ENCODE measurements at places on chromosomes 4 and X.
A peak's percentile ranks its signal among the peaks of the same experiment; 100 is the strongest.

DNA sequence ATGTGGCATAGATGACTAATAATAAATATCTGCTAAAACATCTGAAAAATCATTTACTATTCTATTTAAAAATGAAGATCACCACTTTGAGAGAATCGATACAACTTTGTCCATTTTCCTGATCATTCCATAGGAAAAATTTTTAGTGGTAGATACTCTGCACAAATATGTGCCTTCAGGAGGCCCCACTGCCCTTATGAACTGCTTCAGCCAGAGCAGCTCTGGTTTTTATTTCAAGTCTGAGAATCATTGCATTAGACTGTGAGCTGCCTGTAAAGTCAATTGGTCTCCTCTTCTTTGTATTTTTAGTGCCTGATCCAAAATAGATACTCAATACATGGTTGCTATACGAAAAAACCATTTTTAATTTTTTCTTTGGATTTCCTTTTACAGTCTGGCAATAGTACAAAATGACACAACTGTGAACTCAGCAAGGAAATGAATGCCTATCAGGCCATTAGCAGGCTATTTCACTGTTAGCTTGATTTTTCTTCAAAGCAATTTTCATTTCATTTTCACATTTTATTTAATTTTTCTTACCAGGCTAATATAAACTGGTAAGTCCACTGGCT, 69.1 kb downstream of the SHISA3 start:
- no peaks in the 10 kb centered on the region for H3K36me3 ChIP-seq
- no peaks in the 10 kb centered on the region for H3K4me1 ChIP-seq
- no peak overlapping the region for H3K27ac ChIP-seq
- no peak for DNase-seq
- H3K27me3 ChIP-seq: no peaks in the 10 kb centered on the region

DNA sequence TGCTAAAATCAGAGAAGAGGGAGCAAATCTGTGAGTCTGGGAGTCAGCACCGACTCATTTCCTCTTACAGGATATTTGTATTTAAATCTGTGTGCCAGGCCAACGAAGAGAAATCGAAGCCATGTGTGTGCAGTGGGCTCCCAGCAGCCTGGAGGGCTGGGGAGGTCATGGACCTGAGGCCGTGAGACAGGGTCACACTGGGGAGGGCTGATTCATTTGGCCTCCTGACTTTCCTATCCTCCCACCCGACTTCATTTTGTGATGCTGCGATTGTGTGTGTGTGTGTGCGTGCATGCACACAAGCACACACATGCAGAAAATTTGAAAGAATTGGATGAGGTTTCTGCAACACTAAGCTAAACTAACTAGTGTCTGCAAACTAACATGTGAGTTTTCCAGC, 48.7 kb upstream of the STX18 start:
- H3K27ac ChIP-seq: no peak overlapping the region
- H3K4me3 ChIP-seq: no peak overlapping the region
- H3K27me3 ChIP-seq: no peaks in the 10 kb centered on the region
- no peak for DNase-seq

GRCh38 chr4:146511381-146511780, 10.4 kb downstream of the SLC10A7 start:
- DNase-seq: no peak
- no peaks in the 10 kb centered on the region for H3K36me3 ChIP-seq
- no peaks in the 10 kb centered on the region for H3K4me1 ChIP-seq
- no peaks in the 10 kb centered on the region for H3K27me3 ChIP-seq

- H3K27ac ChIP-seq: no peak overlapping the region
- no peak overlapping the region for H3K4me3 ChIP-seq
- H3K27me3 ChIP-seq: no peaks in the 10 kb centered on the region
- no peak for DNase-seq
- H3K4me1 ChIP-seq: no peaks in the 10 kb centered on the region
Observed at GRCh38 chr4:87844452-87844851, 11.7 kb downstream of the MEPE start.

- no peaks in the 10 kb centered on the region for H3K36me3 ChIP-seq
- H3K4me1 ChIP-seq: no peaks in the 10 kb centered on the region
- no peak overlapping the region for H3K27ac ChIP-seq
- H3K4me3 ChIP-seq: no peak overlapping the region
- peaks cover 23% of the 10 kb centered on the region for H3K27me3 ChIP-seq
- DNase-seq: no peak
Observed at GRCh38 chrX:129945131-129945530, 37.3 kb upstream of the BCORL1 start.

- peaks cover 4% of the 10 kb centered on the region for H3K36me3 ChIP-seq
Observed at GRCh38 chr4:161936625-161937550, 226.9 kb downstream of the FSTL5 start.

DNA sequence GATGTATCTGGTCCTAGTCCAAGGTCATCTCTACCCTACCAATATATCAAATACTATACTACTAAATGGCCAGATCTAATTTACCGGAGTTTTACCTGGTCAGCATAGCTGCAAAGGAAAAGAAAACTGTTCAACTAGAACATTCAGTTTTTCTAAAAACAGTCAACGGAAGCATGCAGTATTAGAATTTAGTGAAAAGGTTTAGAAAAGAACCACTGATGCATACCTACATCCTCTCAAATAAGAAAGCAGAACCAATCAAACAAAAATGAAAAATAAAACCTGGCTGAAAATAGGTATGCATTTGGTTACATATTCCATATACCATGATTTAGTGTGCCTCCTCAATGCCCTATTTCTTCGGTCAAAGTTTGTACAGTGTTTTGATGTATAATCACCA, 140.0 kb downstream of the CHM start:
- no peaks in the 10 kb centered on the region for H3K4me1 ChIP-seq
- no peaks in the 10 kb centered on the region for H3K36me3 ChIP-seq
- DNase-seq: no peak
- H3K4me3 ChIP-seq: no peak overlapping the region
- H3K27me3 ChIP-seq: peaks cover 10% of the 10 kb centered on the region
- H3K27ac ChIP-seq: no peak overlapping the region

- H3K4me3 ChIP-seq: no peak overlapping the region
- H3K36me3 ChIP-seq: no peaks in the 10 kb centered on the region
- H3K4me1 ChIP-seq: no peaks in the 10 kb centered on the region
- no peaks in the 10 kb centered on the region for H3K27me3 ChIP-seq
Observed at GRCh38 chr4:23364167-23364566, 525.7 kb downstream of the PPARGC1A start.

- H3K27ac ChIP-seq: no peak overlapping the region
- no peaks in the 10 kb centered on the region for H3K36me3 ChIP-seq
- H3K27me3 ChIP-seq: no peaks in the 10 kb centered on the region
Observed at GRCh38 chr4:61995717-61996340, 795.7 kb downstream of the ADGRL3 start.

- peaks cover 10% of the 10 kb centered on the region for H3K36me3 ChIP-seq
- no peaks in the 10 kb centered on the region for H3K27me3 ChIP-seq
- no peak overlapping the region for H3K27ac ChIP-seq
- DNase-seq: no peak
Observed at GRCh38 chr4:2831611-2832308, 11.9 kb upstream of the ADD1 start.

DNA sequence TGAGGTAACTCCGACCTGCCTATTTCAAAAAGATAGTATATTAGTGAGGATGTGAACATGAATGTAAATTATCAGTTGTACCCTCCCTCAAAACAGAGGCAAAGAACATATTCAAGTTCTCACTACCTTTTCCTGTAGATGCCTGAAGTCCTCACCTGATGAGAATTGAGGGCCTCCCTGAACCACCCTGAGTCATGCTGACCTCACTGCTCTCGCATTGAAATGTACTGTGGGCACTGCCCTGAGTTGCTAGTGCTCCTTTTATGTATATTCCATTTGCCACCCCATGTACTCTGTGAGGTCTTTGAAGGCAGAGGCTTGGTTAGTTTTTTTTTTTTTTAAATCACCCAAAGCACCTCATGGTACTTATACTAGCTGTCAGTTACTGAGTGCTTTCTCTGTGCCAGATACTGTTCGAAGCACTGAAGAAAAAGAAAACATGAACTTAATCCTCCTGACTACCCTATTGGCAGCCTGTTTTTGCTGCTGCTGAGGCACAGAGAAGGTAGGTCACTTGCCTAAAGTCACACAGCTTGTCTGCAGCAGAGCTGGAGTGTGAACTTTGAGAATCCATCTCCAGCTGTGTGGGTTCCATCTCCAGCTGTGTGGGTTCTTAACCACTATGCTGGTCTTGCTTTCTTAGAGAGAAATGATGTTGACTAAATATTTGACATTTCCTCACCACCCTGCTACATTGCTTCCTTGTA, 253.1 kb upstream of the GPC4 start:
- no peak overlapping the region for H3K27ac ChIP-seq
- no peak overlapping the region for H3K4me3 ChIP-seq
- no peak for DNase-seq
- no peaks in the 10 kb centered on the region for H3K4me1 ChIP-seq
- H3K36me3 ChIP-seq: no peaks in the 10 kb centered on the region

DNA sequence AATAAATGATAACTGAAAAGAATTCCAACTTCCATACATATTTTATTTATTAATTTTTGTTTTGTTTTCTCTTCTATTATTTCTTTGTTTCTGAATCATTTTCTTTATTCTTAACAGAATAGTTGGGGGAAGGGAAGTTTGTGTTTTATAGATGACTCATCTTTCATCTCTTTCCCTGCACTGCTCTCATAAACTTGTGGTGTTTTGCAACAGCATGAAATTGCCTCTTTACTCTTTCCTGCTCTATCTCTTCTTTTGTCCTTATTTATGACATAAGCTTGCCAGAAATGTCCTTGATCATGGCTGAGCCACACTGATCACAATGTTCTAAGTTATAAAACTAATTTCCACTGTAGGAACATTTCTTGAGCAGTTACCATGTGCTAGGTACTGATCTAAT, 22.3 kb downstream of the QRFPR start:
- no peaks in the 10 kb centered on the region for H3K4me1 ChIP-seq
- DNase-seq: no peak
- no peaks in the 10 kb centered on the region for H3K27me3 ChIP-seq

DNA sequence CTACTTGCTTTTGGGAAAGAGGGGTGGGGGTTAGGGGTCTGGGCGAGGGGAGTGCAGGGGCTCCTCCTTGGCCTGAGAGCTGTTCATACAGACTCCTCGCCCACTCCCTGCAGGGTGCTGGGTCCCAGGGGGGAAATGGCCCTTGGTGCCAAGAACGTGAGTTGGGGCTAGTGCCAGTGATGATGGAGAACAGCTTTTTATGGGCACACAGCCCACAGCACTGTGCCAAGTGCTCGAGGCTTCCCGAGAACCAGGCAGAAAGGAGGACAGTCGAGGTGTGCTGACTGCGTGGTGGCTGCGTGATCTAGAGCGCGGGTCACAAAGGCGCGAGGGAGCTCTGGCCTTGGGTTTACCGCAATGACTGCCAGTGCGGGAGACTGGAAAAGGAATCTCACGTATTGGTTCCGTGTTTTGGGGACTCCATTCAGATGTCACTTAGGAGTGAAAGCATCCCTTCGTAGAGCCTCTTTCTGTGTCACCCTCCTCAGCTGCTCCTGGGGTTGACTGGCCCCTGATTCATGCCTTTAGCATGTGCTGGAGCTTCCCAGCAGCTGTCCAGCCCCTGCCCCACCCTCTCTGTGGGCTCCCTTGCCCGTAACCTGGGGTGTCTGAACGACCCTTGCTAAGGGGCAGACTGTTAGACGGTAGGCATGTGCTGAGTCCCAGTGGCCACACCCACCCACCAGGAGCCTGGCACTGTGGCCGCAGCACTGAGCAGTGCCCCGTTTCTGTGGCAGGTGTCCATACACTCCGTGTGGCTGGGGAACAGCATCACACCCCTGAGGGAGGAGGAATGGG, 20.9 kb upstream of the MSANTD1 start:
- no peak overlapping the region for H3K4me3 ChIP-seq
- no peaks in the 10 kb centered on the region for H3K4me1 ChIP-seq
- H3K27me3 ChIP-seq: no peaks in the 10 kb centered on the region
- no peak for DNase-seq

DNA sequence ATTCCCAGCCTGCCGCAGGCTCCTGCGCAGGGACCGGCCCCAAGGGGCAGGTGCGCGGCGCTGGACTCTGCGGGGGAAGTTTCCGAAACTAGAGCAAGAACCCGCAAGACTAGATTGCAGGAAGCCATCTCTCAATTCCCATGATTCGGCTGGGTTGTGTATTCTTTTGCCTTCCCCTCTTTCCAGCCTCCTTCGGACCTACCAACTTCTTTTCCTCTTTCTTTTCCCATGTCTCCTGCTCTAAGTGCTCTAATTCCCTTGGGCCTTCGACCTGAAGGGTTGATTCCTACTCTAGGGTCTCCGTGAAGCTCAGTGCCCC, 645 bp upstream of the OPHN1 start:
- no peak for DNase-seq
- no peaks in the 10 kb centered on the region for H3K4me1 ChIP-seq
- peaks cover 28% of the 10 kb centered on the region for H3K27me3 ChIP-seq

DNA sequence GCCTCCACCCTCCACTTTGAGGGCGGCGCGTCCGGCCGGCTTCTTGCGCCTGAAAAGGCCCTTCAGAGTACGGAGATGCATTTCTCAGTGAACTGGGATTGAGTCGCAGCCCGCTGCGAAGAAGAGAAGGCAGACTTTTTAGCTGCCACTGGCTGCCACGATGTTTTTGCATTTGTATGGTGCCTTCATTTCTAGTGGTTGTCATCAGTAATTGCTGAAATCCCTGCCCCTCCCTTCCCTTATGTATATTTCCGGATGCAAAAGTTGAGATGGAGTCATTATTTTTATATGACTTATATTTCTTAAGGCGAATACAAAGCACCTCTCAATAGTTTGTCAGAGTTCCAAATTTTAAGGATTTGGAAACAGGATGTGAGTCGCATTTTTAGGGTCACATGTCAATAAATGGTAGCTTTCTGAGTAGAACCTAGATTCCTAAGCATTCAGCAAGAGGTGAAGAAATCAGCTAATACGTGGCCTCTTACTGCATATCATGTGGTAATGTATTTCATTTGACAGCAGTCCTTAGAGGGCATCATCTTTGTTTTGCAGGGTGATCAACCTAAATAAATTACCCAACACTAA, 658 bp downstream of the ATP6AP2 start:
- peak overlapping the region; percentile 87 for H3K4me3 ChIP-seq
- H3K4me1 ChIP-seq: no peaks in the 10 kb centered on the region
- H3K36me3 ChIP-seq: no peaks in the 10 kb centered on the region
- DNase-seq: no peak

DNA sequence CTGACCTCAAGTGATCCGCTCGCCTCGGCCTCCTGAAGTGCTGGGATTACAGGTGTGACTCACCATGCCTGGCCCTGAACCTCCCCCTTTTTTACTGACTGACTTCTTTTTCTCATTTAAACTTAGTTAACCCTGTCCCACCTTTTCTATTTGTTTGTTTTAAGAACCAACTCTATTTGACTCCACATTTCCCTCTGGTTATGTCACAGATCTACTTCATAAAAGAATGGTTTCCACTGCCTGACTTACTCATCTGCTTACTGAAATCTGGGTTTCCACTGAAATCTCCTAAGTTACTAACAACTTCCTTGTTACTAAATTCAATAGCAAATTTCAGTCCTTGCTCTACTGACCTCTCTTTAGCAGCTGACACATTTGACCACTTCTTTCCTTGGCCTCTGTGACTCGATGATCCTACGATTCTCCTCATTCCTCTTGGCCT, 28.0 kb upstream of the NSUN7 start:
- H3K27me3 ChIP-seq: no peaks in the 10 kb centered on the region
- no peak overlapping the region for H3K4me3 ChIP-seq
- DNase-seq: no peak
- no peak overlapping the region for H3K27ac ChIP-seq

Data from breast epithelium (tissue), 4 donors.